ENCODE measurements at places on chromosomes 4 and X. TPM values are rescaled to one million over a fixed set of nuclear protein-coding genes. Genes with fewer than 3 reads are reported as not detected.

CLCN4 gene
- total RNA-seq, result 2.5 TPM

RNF212 gene
- not detected for total RNA-seq

TCEANC gene
- total RNA-seq, result 0.92 TPM

C4orf36 gene
- total RNA-seq, result 0.26 TPM

ANTXR2 gene
- total RNA-seq, result 27.8 TPM

STPG2 gene
- not detected for total RNA-seq

PAGE1 gene
- not detected for total RNA-seq

STBD1 gene
- 4.9 TPM for total RNA-seq

UCHL1 gene
- total RNA-seq, result 0.74 TPM

RBMXL3 gene
- not detected for total RNA-seq

KIT gene
- total RNA-seq, result 1.5 TPM

PASD1 gene
- total RNA-seq, result not detected

DNA sequence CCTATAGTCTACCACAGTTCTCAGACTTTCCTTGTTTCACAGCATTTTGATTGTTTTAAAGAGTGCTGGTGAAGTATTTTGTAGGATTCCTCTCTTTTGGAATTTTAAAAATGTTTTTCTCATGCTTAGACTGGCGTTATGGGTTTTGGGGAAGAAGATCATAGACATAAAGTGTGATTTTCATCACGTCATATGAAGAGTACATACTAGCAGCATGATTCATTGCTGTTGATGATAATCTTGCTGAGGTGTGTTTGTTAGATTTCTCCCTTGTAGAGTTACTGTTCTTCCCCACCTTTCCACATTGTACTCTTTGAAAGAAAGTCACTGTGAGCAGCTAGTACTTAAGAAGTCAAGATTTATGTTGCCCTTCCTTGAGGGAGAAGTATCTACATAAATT lies 396.1 kb upstream of the GNPDA2 start:
- no peaks in the 10 kb centered on the region for H3K27me3 ChIP-seq
- no peak overlapping the region for H3K27ac ChIP-seq
- no peak for DNase-seq
- H3K4me3 ChIP-seq, result no peak overlapping the region
- H3K36me3 ChIP-seq, result no peaks in the 10 kb centered on the region
- H3K4me1 ChIP-seq, result no peaks in the 10 kb centered on the region

GRCh38 chr4:144614850-144615585 lies 30.9 kb upstream of the HHIP start:
- H3K36me3 ChIP-seq, result no peaks in the 10 kb centered on the region
- H3K4me1 ChIP-seq, result no peaks in the 10 kb centered on the region
- H3K27me3 ChIP-seq, result no peaks in the 10 kb centered on the region
- DNase-seq, result no peak

DNA sequence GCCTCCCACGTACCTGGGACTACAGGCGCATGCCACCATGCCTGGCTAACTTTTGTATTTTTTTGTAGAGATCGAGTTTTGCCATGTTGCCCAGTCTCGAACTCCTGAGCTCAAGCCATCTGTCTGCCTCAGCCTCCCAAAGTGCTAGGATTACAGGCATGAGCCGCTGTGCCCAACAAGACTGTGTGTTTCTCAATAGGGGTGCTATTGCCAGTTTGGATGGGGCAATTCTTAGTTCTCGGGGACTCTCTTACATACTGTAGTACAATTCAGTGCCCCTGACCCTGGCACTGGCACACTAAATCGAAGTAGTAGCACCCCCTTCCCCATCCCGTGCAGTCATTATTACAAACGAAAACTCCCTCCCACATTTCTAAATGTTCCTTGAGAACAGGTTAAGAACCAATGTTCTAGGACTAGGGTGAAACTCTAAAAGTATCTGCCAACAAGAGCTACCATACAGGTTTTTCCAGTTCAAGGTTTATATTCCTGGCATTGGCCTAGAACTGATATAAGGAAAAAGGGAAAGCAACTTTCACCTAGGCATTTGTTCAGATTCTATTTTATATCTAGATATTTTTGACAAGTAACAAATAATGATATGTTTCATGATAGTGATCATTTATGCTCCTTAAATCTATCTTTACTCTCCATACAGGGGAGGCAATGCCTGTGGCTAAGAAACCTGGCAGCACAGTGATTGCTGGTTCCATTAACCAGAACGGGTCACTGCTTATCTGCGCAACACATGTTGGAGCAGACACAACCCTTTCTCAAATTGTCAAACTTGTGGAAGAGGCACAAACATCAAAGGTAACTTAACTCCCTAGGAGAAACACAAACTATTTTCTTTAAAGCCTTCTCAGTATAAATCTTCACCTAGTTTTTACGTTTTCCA lies 50.4 kb upstream of the PGAM4 start:
- H3K4me3 ChIP-seq, result no peak overlapping the region
- DNase-seq, result no peak
- H3K27me3 ChIP-seq, result no peaks in the 10 kb centered on the region
- no peaks in the 10 kb centered on the region for H3K36me3 ChIP-seq
- no peak overlapping the region for H3K27ac ChIP-seq

- no peaks in the 10 kb centered on the region for H3K27me3 ChIP-seq
- H3K4me1 ChIP-seq, result no peaks in the 10 kb centered on the region
- no peaks in the 10 kb centered on the region for H3K36me3 ChIP-seq
- no peak for DNase-seq
- no peak overlapping the region for H3K4me3 ChIP-seq
Measured at GRCh38 chrX:38318196-38318595, 9.1 kb downstream of the RPGR start.

GRCh38 chr4:52311464-52312125 lies 260.5 kb downstream of the SPATA18 start:
- no peak overlapping the region for H3K4me3 ChIP-seq
- H3K27ac ChIP-seq, result no peak overlapping the region
- DNase-seq, result no peak
- H3K27me3 ChIP-seq, result no peaks in the 10 kb centered on the region

- peak within 1 kb of the TSS; percentile 89 for H3K27ac ChIP-seq
- DNase-seq, result peak; percentile 80
- H3K36me3 ChIP-seq, result peaks cover 36% of the 10 kb centered on the region
- no peaks in the 10 kb centered on the region for H3K27me3 ChIP-seq
Measured at GRCh38 chr4:82430193-82430963, at the start of the genes ENOPH1 and HNRNPDL. Gene ENOPH1, plus strand, starts transcription at chr4:82430590. Its CDS starts 240 bp downstream, at chr4:82430830. Gene HNRNPDL, minus strand, starts transcription at chr4:82430462. Its CDS starts 772 bp downstream, at chr4:82429690.

- no peak overlapping the region for H3K4me3 ChIP-seq
- no peaks in the 10 kb centered on the region for H3K4me1 ChIP-seq
- no peaks in the 10 kb centered on the region for H3K27me3 ChIP-seq
- DNase-seq, result no peak
- no peaks in the 10 kb centered on the region for H3K36me3 ChIP-seq
- H3K27ac ChIP-seq, result no peak overlapping the region
Measured at GRCh38 chr4:95847908-95848460, 8.1 kb downstream of the PDHA2 start.

GRCh38 chrX:26262121-26262523 lies 46.2 kb downstream of the MAGEB5 start:
- H3K27me3 ChIP-seq, result no peaks in the 10 kb centered on the region
- no peaks in the 10 kb centered on the region for H3K36me3 ChIP-seq
- no peak for DNase-seq
- no peaks in the 10 kb centered on the region for H3K4me1 ChIP-seq
- H3K4me3 ChIP-seq, result no peak overlapping the region

GRCh38 chrX:64437218-64437617 lies 42.0 kb upstream of the MTMR8 start:
- H3K4me3 ChIP-seq, result no peak overlapping the region
- H3K27me3 ChIP-seq, result no peaks in the 10 kb centered on the region
- no peaks in the 10 kb centered on the region for H3K36me3 ChIP-seq
- DNase-seq, result no peak

DNA sequence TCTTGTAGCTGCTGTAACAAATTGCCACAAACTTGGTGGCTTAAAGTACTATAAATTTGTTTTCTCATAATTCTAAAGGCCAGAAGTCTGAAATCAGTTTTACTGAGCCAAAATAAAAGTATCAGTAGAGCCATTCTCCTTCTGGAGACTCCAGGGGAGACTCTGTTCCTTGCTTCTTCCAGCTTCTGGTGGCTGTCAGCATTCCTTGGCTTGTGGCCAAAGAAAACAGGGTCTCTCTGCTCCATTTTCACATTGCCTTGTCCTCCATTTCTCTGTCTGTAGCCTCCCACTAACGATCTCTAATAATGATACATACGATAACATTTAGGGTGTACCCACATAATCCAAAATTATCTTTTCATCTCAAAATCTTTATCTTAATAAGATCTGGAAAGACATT lies 200.4 kb downstream of the MAB21L2 start:
- H3K4me1 ChIP-seq, result peaks cover 10% of the 10 kb centered on the region
- H3K4me3 ChIP-seq, result no peak overlapping the region
- no peaks in the 10 kb centered on the region for H3K36me3 ChIP-seq
- no peak for DNase-seq
- no peaks in the 10 kb centered on the region for H3K27me3 ChIP-seq

- DNase-seq, result no peak
- no peaks in the 10 kb centered on the region for H3K36me3 ChIP-seq
- no peak overlapping the region for H3K4me3 ChIP-seq
- H3K27me3 ChIP-seq, result 0 out of 2 replicates have a peak, but pooled peaks cover 2% of the 10 kb centered on the region
- H3K4me1 ChIP-seq, result no peaks in the 10 kb centered on the region
Measured at GRCh38 chr4:7402526-7402925, 32.2 kb downstream of the PSAPL1 start.

- H3K4me1 ChIP-seq, result no peaks in the 10 kb centered on the region
- no peaks in the 10 kb centered on the region for H3K36me3 ChIP-seq
- no peak overlapping the region for H3K27ac ChIP-seq
- H3K27me3 ChIP-seq, result no peaks in the 10 kb centered on the region
Measured at GRCh38 chrX:111363741-111364140, 48.3 kb downstream of the DCX start.

GRCh38 chr4:53005808-53006207 lies 143.7 kb downstream of the RASL11B start:
- H3K27ac ChIP-seq, result no peak overlapping the region
- no peak overlapping the region for H3K4me3 ChIP-seq
- DNase-seq, result no peak
- H3K36me3 ChIP-seq, result no peaks in the 10 kb centered on the region
- H3K27me3 ChIP-seq, result no peaks in the 10 kb centered on the region

DNA sequence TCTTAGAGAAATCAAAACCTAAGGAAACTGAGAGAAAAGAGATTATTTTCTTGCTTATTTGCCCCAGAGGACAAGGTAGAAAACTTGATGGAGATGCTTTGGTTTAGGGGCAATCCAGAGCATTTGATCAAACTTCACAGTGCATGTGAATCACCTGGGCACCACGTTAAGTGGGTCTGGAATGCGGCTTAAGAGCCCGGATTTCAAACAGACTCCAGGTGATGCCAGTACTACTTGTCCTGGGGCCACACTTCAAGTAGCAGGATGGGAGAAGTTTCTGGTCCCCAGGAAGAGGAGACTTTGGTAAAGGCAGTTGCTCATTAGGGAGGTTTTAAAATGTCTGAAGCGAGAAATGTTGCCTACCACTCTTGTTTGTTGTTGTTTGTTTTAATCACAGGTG lies 51.8 kb downstream of the PHOX2B start:
- H3K27me3 ChIP-seq, result peaks cover 2% of the 10 kb centered on the region
- no peak overlapping the region for H3K27ac ChIP-seq
- H3K4me1 ChIP-seq, result no peaks in the 10 kb centered on the region

- H3K36me3 ChIP-seq, result no peaks in the 10 kb centered on the region
- H3K27ac ChIP-seq, result no peak overlapping the region
- DNase-seq, result no peak
- no peak overlapping the region for H3K4me3 ChIP-seq
Measured at GRCh38 chr4:158055668-158056067, 117.2 kb downstream of the GASK1B start.

DNA sequence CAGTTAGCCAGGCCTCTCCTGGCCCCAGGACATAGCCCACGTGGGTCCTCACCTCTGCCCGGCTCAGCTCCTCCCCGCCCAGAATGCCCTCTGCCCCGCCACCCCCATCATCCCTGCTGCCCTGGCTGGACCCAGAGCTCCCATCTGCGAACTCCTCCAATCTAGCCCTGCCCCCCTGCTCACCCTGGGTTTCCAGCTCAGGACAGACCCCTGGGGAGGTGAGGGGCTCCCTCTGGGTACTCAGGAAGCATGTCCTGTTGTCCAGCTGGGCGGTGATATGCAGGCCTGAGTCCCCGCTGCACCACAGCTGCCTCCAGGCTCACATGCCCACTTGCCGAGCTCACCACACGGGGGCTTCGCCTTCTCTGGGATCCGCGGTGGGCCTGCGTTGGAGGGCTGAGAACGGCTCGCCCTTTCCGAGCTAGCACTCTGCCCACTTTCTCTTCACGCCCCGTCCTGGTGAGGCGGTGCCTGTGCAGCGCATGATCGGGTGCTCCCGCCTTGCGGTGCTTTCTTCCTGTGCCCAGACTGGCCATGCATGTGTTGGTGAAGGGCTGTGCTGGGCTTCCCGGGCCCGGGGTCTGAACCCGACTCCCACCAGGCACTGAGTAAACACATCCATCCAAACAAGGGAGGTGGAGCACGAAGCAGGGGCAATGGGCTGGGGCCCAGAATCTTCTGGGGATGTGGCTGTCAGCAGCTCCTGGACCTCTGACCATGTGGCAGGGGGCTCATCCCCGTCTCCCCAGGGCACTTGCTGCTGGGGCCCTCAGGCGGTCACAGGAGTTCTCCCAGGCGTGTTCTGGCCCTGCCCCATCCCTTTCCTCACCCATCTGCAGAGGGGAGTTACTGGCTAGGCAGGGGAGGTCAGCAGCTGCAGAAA lies 74.3 kb downstream of the RGS12 start:
- H3K27ac ChIP-seq, result no peak overlapping the region
- DNase-seq, result no peak
- no peaks in the 10 kb centered on the region for H3K27me3 ChIP-seq
- H3K36me3 ChIP-seq, result no peaks in the 10 kb centered on the region

GRCh38 chrX:105328773-105329172 lies 108.3 kb upstream of the TEX13A start:
- no peak overlapping the region for H3K27ac ChIP-seq
- no peak for DNase-seq
- no peak overlapping the region for H3K4me3 ChIP-seq

DNA sequence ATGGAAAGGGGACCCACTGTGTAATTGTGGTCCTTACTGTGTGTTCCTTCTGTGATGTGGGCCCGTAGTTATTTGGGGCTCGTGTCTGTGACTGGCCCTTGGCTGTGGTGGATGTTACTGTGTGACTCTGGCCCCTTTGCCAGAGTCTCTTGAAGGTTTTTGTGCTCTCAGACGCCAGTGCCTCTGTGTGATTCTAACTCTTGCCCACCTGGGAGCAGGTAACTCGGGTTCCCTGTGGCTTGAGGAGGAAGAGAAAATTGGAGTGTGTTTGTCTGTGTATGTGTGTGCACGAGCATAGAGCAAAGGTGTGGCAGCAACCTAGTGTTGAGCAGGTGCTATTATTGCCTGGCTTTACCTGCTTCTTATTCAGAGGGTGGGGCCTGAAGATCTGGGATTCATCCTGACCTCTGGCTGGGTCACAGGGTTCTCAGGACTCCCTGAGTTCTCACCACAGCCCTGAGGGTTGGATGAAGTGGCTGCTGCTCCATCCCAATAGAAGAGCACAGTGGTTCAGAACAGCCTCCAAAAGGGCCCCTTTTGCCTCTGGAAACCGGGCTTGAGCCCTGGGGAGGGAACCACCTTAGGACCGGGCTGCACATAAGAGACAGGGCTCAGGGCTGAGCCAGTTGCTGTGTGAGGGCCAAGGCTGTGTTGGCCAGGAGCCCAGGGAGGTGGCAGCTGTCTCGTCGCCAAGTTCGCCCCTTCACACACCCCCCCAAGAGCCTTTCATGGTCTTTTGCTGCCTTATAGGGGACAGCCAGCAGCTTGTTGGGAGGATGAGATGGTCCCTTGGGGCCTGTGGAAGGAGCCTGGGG lies 1.3 kb downstream of the RBM10 start:
- H3K36me3 ChIP-seq, result no peaks in the 10 kb centered on the region
- H3K27ac ChIP-seq, result peak overlapping the region; percentile 91
- H3K4me1 ChIP-seq, result peaks cover 3% of the 10 kb centered on the region
- no peak for DNase-seq
- H3K4me3 ChIP-seq, result peak overlapping the region; percentile 85
- H3K27me3 ChIP-seq, result no peaks in the 10 kb centered on the region
